CD14-positive monocyte (primary cell): ENCODE measurements at places on chromosomes 1 and 21.

GRCh38 chr21:33975548-33976081, 60.0 kb upstream of the ATP5PO start:
- peak; percentile 90 for DNase-seq

DNA sequence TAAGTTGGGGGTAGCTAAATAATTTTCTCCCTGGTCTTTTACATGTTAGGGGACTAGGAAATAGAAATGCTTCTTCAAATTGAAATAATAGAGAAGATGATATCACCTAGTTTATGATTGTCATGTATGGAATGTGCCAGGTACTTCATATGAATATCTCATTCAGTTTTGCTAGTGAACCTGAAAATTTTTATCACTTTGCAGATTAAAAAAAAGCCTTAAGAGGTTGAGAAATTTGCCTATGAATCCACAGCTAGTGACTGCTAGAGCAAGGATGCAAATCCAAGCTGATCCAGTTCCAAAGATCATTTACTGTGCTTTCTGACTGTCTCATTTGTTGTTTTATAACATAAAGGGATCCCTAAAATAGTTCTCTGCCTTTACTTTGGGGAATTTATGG, 24.7 kb downstream of the RNF2 start:
- no peak for DNase-seq

GRCh38 chr1:149979972-149980540, 30.5 kb downstream of the OTUD7B start:
- no peak for DNase-seq

- DNase-seq = no peak
Observed at GRCh38 chr1:174700775-174701174, 253.0 kb downstream of the GPR52 start.

DNA sequence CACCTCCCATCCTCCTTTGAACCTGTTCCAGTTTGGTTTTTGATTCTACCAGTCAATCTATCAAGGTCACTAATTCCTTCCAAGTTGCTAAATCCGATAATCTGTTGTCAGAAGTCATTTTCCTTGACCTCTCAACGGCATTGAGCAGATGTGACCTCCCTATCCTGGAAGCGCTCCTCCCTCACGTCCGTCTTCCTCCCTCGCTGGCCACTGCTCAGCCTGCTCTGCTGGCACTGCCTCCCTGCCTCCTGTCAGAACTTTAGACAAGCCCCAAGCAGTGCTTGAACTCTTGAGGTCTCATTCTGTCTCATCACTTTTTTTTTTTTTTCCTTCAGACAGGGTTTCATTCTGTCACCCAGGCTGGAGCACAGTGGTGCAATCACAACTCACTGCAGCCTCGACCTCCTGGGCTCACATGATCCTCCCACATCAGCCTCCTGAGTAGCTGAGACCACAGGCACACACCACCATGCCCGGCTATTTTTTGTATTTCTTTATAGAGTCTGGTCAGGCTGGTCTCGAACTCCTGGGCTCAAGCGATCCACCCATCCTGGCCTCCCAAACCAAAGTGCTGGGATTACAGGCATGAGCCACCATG, 4.4 kb upstream of the ACOT7 start:
- DNase-seq = no peak

- no peak for DNase-seq
Observed at GRCh38 chr1:229170778-229171505, 100.0 kb upstream of the RAB4A start.

DNA sequence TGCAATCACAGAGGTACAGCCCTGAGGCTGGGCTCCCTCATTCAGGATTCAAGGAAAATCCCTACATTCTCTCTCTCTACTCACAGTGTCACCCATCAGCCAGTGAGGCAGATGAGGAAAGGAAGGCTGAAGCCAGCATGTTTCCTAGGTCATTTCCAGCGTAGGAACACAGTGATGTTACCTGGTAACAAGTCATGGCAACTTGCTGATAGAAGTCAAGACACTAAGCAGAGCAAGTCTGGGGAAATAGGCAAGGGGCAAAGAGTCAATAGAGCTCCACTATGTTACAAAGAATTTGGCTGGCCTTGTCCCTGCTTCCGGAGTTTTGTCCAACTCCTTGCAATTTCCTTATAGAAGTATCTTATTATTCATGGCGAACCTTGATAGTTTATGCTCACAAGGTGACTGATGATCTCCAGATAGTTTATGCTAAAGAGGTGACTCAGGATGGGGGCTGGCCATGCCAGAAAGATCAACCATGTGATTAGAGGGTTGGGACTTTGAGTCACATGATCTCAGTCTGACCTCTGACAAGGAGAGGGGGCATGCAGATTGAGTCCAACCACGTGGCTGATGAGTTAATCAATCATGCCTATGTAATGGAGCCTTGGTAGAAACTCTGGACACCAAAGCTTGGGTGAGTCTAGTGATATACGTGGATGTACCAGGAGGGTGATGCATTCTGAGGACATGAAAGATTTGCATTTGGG, 51.1 kb downstream of the SUSD4 start:
- no peak for DNase-seq

DNA sequence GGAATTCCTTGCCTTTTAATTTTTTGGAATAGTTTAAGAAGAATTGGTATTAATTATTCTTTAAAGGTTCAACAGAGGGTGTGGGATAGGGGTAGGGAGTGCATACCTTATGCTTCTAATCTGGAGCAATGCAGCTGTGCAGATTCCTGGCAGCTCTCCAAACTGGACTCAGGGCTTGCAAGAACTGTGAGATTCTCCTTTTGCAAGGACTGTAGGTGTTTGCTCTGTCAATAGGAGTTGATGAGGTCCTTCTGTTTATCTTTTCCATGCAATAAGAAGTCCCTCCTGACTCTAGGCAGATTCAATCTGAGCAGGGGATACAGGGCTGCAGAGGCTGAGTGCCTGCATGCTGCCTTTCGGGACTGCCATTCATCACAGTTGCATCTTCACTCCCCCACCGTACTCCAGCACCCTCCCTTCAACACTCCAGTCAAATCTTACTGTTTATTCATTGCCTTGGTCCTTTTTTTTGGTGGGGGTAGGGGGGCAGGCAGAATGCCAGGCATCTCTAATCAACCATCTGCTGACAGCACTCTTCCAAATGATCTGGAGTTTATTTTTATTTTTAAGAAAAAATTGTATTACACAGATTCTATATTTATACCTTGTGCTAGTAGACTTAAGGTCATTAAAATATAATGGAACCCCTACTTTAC, 122.3 kb downstream of the DISC1 start:
- no peak for DNase-seq

- no peak for DNase-seq
Observed at GRCh38 chr1:192475970-192476369, 99.6 kb upstream of the RGS1 start.

- no peak for DNase-seq
Observed at GRCh38 chr1:238005116-238005515, 114.4 kb upstream of the ZP4 start.

DNA sequence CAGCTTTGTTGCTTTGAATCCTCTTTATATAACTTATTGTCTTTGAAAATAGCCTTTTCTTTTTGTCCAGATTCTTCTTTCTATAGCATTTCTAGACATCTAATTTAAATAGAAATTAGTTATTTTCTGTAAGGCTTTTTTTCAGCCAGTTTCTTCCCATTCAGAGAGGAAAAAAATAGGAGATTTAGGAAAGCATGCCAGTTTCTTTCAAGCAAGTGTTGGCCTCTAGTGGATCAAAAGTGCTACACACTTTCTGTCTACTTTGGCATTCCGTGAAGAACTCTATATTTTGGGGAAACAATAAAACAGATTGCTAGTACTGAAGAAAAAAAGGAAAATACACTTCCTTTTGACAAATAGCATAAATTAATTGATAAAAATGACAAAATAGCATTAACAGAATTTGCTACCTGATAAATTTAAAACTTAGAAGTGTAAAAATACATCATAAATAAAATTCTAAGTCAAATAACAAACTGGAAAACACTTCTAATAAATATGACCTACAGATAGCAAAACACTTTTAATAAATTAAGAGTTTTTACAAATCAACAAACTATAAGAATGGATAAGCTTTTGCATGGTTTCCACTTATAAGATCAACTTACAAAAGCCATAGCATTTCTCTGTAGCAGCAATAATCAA, 13.1 kb upstream of the EXO1 start:
- no peak for DNase-seq

DNA sequence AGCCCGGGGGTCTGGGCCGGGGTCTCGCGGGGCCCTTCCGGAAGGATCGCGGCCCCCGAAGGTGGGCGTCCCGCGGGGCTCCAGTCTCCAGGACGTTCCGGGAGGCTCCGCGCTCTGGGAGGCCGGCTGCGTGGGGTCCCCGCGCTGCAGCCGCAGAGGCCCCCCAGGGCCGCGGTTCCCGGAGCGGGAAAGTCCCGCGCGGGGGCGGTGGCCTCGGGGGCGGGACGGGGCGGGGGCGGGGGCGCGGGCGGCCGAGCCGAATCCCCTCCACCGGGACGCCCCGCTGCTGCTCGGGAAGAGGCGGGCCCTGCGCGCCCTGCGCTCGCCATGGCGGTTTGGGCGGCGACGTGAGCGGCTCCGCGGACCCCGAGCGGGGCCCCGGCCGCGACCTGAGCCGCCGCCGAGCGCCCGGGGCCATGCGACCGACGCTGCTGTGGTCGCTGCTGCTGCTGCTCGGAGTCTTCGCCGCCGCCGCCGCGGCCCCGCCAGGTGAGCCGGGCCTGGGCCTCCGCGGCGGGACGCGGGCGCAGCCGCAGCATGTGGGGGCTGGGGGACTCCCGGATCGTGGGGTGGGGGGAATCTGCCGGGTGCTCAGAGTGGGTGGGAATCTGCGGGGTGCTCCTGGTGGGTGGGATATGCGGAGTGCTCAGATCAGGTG, at the start of gene IFNGR2:
Gene IFNGR2 (plus strand): TSS at position 286 of the 658 bp plus-strand sequence. CDS start 131 bp downstream, at position 417.
- peak; percentile 46 for DNase-seq

DNA sequence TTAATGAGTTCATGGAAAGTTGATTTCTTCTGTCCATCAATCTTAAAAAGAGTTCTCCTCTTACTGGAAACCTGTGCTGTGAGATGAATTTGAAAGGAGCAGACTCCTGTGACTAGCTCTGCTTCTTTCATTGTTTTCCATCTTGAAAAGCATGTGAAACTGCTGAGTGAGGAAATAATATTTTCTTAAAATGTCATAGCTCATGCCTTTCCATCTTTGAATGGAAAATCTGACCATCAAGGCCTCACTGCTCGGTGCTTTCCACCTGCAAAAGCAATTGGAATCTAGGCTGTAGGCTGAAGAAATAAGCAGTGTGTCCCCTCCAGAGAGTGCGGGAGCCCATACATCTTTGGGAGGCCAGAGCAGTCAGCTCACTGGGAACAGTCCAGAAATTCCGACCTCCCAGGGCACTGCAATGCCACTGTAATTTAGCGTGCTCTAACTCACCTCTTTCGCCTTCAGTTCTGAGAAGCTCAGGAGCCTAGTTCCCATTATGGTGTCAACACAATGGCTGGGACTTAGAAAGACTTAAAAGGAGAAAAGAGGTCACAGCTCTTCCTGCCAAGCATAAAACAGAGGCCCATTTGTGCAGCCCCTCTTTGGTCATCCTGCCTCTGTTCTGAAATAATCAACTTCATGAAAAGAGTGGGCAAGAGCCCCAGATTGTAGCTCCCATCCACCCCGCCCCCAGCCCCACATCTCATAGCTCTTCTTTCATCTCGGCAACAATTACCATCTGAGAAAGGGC, 50.4 kb upstream of the F3 start:
- DNase-seq = no peak

DNA sequence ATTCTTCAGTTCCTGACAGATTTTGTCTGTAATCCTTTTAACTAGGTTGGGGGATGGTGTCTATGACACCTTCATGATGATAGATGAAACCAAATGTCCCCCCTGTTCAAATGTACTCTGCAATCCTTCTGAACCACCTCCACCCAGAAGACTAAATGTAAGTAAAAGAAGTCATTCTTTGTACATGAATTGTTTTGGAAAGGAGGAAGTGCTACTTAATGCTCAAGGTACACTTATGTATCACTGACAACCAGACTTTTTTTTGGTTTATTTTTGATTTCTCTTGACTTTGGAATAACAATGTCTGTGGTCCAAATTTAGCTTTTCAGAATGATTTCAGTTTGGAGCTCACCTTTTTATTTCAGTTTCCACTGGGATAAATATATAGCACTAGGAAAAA, 2.3 kb downstream of the DYRK3 start:
- no peak for DNase-seq

- no peak for DNase-seq
Observed at GRCh38 chr1:85062425-85063026, 14.2 kb upstream of the MCOLN3 start.

DNA sequence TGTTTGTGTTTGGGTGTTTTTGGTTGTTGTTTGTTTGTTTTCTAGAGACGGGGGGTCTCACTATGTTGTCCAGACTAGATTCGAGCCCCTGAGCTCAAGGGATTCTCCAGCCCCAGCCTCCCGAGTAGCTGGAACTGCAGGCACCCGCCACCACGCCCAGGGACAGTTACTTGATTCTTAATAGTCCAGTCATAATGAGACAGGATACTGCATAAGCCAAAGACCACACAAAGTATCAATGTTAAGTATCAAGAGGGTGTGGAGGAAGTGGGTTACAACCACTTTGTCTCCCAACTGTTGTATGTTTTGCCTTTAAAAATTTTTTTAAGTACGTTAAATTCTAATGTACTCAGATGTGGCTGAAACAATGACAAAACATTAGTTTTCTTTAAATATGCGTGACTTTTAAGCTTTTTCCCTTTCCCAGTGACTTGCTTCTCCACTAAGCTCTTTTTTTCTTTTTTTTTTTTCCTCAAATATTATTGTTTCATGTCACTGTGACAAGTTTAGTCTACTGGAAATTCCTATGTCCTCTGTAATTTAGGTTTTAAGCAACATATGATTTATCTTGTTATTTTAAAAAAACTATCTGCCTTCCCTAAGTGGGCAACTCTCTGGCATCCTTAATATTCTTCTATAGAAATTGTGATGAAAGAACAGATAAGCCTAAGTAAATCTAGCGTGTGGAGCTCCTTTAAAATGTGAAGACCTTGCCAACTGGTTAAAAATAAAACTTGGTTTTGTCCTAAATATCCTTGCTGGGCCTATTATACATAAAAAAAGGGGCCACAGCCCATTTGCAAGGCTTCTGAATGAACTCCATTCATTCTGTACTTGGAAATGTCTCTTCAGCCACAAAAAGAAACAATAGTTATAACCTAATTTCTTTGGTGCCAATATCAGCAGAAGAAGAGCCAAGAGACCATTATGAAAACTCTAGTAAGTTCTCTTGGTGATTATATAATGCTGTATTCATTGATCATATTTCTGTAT, 56.2 kb upstream of the DPH5 start:
- no peak for DNase-seq

GRCh38 chr1:225941187-225941941, at the start of gene LEFTY2:
Gene LEFTY2, minus strand, starts transcription at chr1:225941220. Its CDS starts 80 bp downstream, at chr1:225941140.
- no peak for DNase-seq

- DNase-seq = no peak
Observed at GRCh38 chr1:235532360-235532759, 28.1 kb upstream of the B3GALNT2 start.

GRCh38 chr1:41540886-41541591, 56.6 kb upstream of the EDN2 start:
- DNase-seq = no peak
